ENCODE measurements at places on chromosomes 6 and 20.
A peak's percentile ranks its signal among the peaks of the same experiment; 100 is the strongest.

DNA sequence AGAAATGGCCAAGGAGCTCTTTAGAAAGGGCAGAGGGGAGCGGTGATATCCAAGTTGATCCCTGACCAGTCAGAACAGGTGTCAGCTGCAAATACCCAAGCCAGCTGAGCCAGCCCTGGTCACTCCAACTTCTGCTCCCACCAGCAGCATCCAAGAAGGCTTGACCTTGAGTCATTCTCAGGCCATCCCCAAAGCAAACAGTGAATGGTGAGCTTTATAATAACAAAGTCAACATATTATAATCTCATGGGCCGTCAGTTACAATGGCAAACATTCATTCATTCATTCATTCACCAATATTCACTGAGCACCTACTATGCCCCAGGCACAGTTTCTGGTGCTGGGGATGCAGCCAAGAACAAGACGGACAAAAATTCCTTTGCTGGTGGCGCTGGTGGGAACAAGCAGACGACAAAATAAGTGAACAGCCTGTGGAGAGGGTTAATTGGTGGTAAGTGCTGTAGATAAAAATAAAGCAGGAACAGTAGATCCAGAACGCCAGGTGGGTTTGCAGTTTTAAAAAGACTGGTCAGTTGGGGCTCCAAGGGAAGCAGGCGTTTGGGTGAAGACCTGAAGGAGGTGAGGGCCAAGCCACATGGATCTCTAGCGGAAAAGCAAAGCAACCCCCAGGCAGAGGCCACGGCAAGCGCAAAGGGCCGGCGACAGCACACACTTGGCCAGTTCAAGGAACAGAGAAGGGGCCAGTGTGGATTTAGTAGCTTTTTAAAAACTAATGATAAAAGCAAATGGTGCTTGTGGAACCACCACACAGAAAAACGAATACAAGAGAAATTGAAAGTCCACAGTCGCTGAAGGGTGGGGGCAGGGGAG lies 131.8 kb upstream of the PTPN1 start:
- DNase-seq = no peak

GRCh38 chr20:21102603-21103311 lies 3.4 kb downstream of the LINC00237 start:
- DNase-seq = peak; percentile 82

DNA sequence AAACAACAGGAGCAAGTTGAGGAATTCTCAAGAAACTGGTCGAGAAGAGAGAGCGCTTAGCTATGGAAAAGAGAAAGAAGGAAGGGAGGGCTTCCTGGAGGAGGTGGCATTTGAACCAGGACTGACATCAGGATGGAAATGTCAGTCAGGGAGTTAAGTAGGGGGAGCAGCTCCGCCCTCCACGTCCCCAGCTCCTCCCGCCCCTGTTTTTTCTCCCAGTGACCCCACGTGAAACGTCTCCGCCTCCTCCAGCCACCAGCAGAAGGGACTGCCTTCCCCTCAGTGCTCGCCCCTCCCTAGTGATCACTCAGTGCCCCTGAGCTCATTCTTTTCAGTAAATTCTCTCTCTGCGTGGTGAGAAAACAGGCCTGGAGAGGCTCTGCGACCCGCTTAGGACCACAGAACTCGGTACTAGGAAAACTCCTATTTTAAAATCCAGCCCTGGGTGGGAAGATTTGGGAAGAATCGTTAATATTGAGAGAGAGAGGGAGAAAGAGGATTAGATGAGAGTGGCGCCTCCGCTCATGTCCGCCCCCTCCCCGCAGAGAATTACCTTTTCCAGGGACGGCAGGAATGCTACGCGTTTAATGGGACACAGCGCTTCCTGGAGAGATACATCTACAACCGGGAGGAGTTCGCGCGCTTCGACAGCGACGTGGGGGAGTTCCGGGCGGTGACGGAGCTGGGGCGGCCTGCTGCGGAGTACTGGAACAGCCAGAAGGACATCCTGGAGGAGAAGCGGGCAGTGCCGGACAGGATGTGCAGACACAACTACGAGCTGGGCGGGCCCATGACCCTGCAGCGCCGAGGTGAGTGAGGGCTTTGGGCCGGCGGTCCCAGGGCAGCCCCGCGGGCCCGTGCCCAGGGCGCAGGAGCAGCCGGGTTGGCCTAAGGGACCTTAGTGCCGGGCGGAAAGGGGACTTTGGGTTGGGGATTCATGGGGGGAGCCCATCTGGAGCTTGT lies 4.6 kb downstream of the HLA-DPB1 start:
- DNase-seq = peak; percentile 83

DNA sequence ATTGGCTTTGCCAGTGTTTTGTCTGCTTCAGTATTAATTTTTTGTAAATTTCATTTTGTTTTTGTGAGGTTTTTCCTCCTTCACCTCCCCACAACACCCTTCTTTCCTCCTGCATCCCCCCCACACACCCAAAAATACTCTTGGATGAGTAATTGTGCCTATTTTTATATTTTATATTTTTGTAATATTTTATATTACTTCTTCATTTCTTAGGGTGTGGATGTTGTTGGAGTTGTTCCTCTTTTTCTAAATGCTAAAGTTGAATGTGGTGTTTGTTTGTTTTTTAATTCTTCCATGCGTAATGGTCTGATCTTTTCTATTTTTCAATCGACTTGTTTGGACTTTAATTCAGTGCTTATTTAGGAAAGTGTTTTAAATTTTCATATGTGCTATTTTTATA lies 420.5 kb upstream of the SOX4 start:
- no peak for DNase-seq

- peak; percentile 32 for DNase-seq
Observed at GRCh38 chr20:45445805-45446562, 23.6 kb upstream of the WFDC2 start.

GRCh38 chr6:64996301-64996700 lies 710.7 kb downstream of the EYS start:
- DNase-seq = no peak

GRCh38 chr6:73537677-73538076 lies 16.8 kb upstream of the EEF1A1 start:
- no peak for DNase-seq

DNA sequence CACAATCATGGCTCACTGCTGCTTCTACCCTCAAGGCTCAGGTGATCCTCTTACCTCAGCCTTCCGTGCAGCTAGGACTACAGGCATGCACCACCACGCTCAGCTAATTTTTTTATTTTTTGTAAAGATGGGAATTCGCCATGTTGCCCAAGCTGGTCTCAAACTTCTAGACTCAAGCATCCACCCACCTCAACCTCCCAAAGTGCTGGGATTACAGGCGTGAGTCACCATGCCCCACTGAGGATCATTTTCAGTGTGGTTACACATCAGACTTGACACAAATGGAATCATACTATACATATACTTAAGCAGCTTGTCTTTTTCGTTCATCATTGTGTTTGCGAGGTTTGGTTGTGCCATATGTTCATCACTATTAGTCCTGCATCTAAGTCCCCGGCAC lies 26.6 kb downstream of the ZC3H12D start:
- no peak for DNase-seq

DNA sequence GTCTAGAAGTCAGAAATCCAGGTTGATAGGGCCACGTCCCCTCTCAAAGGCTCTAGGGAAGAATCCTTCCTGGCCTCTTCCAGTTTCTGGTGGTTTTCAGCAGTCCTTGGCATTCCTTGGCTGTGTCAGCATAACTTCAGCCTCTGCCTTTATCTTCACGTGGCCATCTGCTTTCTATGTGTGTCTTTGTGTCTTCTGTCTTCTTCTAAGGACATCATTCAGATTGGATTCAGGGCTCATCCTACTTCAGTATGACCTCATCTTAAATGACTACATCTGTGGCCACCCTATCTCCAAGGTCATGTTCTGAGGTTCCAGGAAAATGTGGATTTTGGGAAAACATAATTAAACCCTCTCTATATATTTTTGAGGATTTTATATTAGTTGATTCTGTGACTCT lies 23.0 kb downstream of the C6orf89 start:
- no peak for DNase-seq

GRCh38 chr6:132527791-132528190 lies 10.3 kb upstream of the TAAR9 start:
- no peak for DNase-seq

DNA sequence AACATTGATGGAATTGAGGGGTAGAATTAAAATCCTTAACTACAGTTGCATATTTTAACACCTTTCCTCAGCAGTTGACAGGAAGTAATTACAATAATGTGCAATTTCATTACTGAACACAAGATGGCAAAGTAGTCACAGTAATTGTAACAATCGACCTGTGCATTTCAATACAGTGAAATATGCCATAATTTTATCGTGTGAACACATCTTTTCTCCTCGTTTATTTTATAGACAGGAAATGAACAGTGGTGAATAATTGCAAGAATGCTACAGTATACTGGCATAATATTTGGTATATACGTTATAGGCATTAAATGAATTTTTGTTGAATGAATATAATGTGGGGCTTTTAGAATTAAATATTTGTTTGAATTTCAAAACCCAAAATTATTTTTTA lies 25.0 kb downstream of the CYB5R4 start:
- peak; percentile 47 for DNase-seq

GRCh38 chr6:164167873-164168405 lies 753.4 kb downstream of the QKI start:
- no peak for DNase-seq

GRCh38 chr20:17680836-17681725 lies 961 bp downstream of the RRBP1 start:
- DNase-seq = peak; percentile 91

- peak; percentile 67 for DNase-seq
Observed at GRCh38 chr6:16632101-16632500, 129.2 kb downstream of the ATXN1 start.

GRCh38 chr6:127946388-127946787 lies 45.5 kb upstream of the THEMIS start:
- no peak for DNase-seq

GRCh38 chr6:106628658-106629102 lies 618 bp downstream of the RTN4IP1 start:
- peak; percentile 18 for DNase-seq

- DNase-seq = peak; percentile 48
Observed at GRCh38 chr20:23165307-23165750, 79.2 kb upstream of the CD93 start.

- DNase-seq = no peak
Observed at GRCh38 chr6:132964868-132965382, 150.6 kb downstream of the RPS12 start.

- DNase-seq = no peak
Observed at GRCh38 chr6:166633732-166634535, 6.9 kb upstream of the RPS6KA2 start.

DNA sequence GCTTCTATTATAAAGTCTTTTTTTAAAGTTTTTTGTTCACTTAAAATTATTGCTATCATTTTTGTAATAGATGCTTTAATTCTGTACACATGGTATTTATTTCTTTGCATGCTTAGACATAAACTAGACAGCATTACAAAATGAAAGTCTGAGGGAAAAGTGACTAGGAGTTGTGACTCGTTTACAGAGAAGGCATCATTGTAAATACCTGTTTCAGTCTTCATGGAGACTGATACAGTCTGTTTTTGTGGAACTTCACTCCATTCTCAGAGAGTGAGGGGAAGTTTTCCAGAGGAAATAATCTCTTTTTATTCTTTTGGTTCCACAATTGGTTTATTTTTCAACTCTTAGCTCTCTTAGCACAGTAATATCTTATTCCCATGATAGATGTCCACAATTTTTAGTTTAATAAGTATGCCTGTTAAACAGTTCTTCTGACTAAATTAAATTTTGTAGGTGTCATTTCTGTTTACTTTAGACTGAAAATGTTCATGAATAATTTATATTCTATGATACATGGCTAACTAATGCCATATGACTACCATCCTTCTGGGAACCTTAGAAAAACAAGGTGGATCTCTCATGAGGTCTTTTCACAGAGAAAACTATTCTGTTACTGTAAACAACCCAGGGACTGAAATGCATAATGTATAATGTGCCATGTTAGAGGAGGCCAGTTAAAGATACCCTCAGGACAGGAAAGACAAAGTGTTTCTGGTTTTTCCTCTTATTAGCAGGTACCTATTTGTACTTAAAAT lies 69.2 kb downstream of the MYO6 start:
- no peak for DNase-seq

DNA sequence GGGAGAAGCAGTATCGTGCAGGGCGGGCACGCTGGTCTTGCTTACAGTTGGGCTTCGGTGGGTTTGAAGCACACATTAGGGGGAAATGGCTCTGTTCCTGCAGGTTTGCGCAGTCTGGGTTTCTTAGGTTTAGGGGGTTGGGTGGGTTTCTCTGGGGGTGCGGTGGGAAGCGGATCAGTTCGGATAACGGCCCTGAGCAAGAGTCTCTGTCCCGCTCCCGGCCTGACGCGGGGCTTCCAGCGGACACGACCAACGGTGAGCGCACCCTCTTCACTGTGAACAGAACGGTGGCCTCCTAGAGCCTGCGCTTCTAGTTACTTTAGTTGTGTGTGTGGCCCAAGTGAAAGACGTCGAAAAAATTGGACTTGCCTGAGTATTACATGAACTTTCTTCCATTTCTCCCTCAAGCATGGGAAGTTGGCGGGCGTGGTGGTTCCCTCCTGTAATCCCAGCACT lies 635 bp upstream of the ELOVL2 start:
- no peak for DNase-seq

- DNase-seq = no peak
Observed at GRCh38 chr6:144161975-144162374, 11.7 kb downstream of the STX11 start.

DNA sequence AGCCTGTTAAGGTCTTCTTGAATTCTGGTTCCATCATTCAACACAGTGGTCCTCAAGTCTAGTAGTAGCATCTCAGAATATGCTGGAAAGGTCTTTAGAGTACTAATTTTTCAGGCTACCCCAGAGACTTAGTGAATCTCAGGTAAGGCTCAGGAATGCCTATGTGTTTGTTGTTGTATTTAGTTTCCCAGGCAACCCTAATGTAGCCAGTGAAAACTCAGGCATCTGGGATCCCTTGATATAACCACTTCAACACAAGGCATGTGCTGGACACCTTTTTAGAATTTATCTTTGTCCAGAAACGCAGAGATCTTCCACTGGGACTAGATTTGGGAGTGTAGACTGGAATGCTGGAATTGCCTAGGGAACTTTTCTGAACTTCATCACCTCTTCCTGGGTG lies 597.9 kb upstream of the FLRT3 start:
- DNase-seq = no peak

DNA sequence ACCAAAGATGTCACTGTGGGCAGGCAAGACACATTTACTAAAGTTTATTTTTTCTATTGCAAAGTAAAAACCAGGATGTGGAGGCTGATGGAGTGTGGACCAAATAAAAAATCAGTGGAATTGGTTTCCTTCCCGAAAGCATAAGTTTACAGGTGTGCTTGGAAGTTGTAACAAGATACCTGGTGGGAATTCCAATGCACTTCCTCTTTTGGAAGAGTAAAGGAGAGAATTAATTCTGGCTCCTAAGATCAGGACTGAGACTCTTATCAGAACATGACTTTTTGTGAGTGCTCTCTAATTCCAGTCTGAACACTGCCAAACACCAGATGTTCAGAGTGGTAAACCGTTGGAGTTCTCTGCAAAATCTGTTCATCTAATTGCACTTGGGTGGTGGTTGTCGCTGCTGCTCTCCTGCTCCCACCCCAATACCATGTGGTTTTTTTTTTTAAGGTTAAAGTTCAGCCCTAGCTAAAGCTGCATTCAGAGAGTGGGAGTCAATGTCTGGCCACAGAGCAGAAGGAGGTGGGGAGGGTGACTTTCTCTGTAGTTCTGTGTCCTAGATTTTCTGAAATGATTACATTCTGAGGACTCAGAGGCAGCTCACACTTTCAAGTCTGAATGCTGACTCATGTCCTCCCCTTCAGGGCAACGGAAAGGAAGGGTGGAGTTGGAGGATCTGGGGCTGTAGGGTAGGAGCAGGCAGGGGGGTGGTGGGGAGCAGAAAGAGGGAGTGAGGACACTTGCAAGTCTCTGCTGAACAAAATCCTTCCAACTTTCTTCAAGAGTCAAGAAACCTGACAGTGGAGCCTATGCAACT lies 275.8 kb upstream of the PRDM1 start:
- DNase-seq = no peak

- peak; percentile 47 for DNase-seq
Observed at GRCh38 chr20:22403632-22404361, 180.6 kb downstream of the FOXA2 start.
